Right cardiac atrium (tissue), 5 donors: ENCODE measurements at places on chromosomes 13 and 19. TPM values are rescaled to one million over a fixed set of nuclear protein-coding genes. Genes with fewer than 3 reads are reported as not detected.

Gene EXOC3L2
- 5.6 TPM for total RNA-seq

Gene ZSCAN1
- total RNA-seq = 0.54 TPM

Gene PEX11G
- 2.4 TPM for total RNA-seq

Gene MISP3
- 9.4 TPM for total RNA-seq

Gene VSTM1
- total RNA-seq = not detected

Gene MTMR6
- total RNA-seq = 17.0 TPM

Gene BICRA
- total RNA-seq = 9.7 TPM

Gene COL4A1
- 134 TPM for total RNA-seq

Gene PDE4A
- total RNA-seq = 10.9 TPM

Gene SBSN
- total RNA-seq = not detected

Gene LINGO3
- total RNA-seq = not detected

Gene SMIM44
- not detected for total RNA-seq

Gene CDC42EP5
- 12.4 TPM for total RNA-seq

Gene ABCC4
- total RNA-seq = 5.0 TPM
